ENCODE measurements at places on chromosomes 12 and 14.

DNA sequence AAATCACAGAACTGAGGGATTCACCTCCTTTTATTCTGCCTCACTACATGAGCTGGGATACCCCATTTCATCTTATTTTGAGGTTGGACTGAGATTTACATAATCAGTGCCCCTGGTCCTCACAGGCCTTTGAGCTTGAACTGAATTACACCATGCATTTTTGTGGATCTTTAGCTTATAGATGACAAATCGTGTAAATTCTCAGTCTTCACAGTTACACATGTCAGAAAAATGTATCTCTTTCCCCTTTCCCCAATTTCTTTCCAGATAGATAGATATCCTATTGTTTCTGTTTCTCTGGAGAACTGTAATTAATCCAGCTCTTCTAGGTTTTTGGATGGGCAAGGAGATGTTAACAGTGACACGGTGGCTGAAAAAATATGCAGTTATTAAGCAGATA is 1778.9 kb upstream of the SEL1L start:
- DNase-seq = no peak

DNA sequence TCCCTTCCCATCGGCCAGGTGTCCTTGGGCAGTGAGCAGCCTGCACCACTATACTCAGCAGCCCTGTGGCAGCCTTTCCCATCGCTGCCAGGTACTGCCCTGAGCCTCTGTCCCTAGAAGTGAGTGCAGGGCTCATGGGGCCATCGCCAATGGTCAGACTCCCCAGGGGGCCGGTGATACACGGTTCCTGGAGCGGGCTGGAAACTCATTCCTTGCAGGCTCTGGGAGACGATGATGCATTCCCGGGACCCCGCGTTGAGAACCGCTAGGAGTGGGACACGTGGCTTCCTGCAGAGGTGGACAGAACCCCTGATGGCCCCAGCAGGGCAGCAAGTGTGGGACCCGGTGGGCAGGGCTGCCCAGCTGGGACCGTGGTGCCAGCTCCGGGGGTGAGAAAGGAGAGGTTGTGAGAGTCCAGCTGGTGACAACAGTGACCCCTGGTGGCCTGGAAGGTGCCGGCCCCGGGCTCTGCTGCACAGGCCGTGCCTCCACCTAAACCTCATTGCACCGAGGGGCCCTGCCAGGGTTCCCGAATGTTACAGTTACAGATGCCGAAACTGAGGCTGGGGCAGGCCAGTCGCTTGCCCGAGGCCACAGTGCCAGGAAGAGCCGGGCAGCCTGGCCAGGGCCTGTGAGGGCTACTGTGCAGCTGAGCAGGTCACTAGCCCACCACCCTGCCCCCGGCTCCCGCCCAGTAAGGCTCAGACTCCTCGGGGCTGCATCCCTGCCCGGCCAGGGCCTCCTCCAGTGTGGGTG is 33.8 kb downstream of the FBRSL1 start:
- DNase-seq = no peak

DNA sequence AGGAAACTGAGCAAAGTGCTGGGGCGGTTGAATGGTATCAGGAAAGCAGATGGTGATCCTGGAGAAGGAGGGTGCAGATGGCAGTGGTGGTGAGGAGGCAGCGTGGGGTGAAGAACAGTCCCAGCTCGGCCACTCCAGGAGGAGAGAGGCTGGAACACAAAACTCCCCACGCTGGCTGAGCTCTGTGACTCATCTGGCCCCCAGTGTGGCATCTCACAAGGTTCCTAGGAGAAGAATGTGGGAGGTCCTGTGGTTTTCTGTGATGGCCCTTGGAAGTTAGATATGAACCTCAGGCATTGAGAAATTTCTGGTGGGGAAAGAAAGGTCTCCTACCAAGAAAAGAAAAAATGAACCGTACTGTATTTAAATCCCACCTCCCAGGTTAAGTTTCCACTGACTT is 8.0 kb upstream of the NRXN3 start:
- DNase-seq = no peak

- DNase-seq = no peak
Measured at GRCh38 chr12:18754124-18754707, 16.3 kb downstream of the CAPZA3 start.

- peak; percentile 68 for DNase-seq
Measured at GRCh38 chr12:101939856-101940265, 62.5 kb downstream of the DRAM1 start.

- DNase-seq = no peak
Measured at GRCh38 chr14:105432657-105433056, 13.0 kb downstream of the MTA1 start.

GRCh38 chr12:47868041-47868440 is 36.8 kb downstream of the VDR start:
- no peak for DNase-seq

- no peak for DNase-seq
Measured at GRCh38 chr14:76726551-76726970, 34.7 kb upstream of the VASH1 start.

- no peak for DNase-seq
Measured at GRCh38 chr14:23569443-23570151, 2.0 kb upstream of the AP1G2 start.
